ENCODE measurements at places on chromosomes 6 and 20.
A peak's percentile ranks its signal among the peaks of the same experiment; 100 is the strongest.

DNA sequence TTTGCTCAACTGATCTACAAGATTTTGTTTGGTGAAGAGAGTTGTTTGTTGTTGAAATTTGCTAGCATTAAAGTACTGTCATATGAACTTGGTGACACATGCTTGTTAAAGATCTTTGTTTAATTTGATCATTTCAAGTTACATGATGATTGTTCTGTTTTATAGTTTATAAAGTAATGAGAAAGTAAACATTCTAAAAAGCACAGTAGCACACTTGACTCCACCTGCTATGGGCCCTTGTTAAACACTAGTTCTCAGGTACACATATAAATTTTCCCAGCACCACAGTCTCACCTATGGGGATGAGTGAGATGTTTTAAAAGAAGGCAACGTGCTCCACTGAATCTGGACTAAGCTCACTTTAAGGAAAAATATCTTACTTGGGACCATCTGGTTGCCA, 14.1 kb downstream of the MCHR2 start:
- DNase-seq = no peak

DNA sequence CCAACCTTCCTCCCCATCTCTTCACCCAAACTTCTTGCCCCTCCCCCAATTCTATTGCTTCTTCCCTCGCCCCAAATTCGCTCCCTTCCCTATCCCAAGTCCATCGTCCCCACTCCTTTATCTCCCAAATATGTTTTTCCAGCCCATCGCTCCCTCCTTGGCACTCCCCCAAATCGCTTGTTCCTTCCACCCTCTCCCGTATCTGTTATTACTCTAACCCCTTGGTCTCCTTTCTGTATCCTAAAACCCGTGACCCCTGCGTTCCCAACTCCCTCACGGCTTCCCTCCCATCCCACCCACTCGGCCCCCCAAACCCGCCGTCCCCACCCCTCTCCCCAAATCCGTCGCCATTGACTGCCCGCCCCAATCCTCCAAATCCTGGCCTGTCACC, 584 bp downstream of the MTCH1 start:
- DNase-seq = no peak

DNA sequence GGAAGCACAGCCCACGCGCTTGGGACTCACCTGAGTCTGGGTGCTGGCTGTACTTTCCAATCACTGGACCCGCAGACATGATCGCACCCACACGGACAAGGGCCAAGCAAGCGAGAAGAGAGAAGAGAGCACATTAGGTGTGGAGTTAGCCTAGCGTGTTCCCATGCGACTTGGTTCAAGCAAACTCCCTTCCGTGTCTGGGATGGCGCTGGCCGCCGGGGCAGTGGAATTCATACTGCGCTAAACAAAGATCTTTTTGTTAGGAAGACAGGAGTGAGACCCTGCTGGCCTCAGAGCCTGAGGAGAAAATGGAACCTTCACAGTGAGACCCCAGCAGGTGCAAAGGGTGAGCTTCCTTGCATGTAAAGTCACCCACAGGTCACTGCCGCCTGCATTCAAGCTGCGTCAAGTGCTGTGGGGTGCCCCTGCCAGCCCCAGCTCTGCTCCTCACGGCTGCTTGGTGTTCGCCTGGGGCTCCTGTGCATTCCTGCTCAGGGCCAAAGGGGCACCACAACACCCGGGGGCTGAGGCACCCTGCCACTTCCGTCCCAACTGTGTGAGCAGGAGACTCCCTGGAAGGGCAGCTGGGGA, 26.4 kb downstream of the PSMG4 start:
- no peak for DNase-seq

DNA sequence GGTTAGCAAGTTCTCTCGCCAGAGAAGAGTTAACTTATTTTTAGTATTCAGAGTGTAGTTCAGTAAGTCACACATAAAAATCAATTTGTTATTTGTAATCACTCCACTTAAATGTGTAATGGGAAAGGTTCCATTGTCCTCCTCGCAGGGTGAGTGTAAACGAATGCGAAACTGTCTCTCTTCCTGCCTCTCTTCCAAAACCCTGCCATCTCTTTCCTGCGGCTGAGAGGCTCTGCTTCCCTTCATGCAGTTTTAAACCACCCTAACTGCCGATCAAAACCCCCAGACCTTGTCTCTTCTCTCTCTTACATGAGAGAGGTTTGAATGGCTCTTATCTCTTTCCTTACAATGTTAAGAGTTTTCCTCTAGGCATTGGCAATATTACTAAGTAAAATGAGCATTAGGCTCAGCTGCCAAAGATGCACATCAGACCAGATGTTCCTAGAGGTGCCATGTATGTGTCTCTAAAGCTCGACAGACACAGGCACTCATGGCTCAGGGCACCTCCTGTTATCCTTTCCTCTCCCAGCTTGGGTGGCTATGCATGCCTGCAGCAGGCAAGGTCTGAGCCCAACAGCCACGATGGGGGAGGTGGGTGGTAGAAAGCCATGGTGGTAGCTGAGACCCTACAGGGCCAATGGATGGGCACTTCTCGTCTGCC, 91.2 kb downstream of the JARID2 start:
- DNase-seq = no peak

- no peak for DNase-seq
Measured at GRCh38 chr6:13438126-13438525, 49.3 kb downstream of the GFOD1 start.

DNA sequence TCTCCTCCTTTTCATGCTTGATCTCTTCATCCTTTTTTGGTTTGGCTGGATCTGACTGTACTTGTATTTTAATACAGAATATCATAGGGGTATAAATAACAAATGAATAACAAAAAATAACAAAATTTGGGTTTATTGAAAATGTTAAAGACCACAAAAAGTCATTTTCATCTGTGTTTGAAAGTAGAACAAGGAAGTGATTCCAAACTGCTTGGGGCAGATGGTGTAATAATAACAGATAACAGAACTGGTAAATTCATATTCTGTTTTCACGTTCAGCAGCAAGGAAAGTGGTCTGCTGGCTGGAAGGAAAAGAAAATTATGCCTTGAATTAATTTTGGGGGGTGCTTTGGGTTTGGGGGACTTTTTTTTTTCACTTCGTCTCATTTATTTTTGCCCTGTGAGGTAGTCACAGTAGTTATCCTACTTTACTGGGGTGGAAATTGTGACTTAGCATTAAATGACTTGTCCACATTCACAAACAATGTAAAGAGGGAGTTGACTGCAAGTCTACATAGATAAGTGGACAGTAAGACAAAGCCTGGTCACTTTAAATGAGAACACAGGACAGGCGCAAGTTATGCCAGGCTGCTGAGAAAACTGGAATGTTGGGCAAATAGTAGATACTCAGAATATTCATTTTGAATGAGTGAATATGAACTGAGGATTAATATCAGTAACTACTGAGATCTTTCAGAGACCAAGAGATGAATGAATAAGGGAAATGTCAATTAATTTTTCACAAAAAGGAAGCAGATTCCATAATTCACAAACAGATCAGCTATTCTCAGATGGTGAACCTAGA, 193.9 kb upstream of the CITED2 start:
- no peak for DNase-seq

DNA sequence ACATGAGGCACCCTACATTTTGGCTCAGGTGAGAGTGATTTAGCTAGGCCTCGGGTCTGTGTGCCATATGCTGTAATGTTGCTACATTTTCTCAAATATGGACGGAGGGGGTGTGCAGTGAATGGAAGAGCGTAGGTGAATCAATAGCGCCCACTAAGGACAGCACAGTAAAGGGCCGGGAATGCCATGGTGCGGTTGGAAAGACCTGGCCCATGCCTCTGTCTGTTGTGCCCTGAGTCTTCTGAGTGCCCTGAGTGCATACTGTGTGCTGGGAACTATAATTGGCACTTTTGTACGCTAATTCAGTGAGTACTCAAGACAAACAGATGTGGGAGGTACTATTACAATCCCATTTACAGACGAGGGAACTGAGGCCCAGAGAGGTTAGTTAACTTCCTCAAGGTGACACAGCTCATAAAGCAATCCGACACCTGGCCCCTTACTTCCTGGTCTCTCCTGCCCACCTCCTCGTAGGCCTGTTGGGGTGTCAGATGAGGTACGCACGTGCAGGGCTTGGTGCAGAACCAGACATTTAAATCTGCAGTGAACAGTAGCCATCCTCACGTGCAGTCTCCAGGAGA, 17.3 kb downstream of the SLC22A1 start:
- no peak for DNase-seq

- DNase-seq = no peak
Measured at GRCh38 chr6:169692516-169692915, 9.3 kb downstream of the WDR27 start.

- DNase-seq = no peak
Measured at GRCh38 chr6:39787322-39787721, 4.9 kb upstream of the DAAM2 start.

DNA sequence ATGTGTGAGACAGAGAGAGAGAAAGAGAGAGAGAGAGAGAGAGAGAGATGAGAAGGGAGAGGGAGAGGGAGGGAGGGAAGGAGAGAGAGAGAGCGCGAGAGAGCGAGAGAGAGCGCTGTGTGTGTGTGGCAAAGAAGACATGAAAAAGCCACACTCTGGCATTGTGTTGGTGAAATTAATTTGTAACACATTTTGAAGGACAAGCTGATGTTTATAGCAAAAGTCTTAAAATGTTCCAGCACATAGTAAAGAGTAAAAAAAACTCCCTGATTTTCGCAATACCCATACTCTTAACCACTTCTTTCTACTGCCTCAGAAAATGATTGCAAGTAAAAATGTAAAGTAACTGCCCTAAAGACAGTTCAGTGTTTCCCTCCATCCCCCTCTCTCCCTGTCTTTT, 56.7 kb downstream of the SLC22A1 start:
- DNase-seq = no peak

- DNase-seq = peak; percentile 16
Measured at GRCh38 chr6:16129623-16130401, 926 bp downstream of the MYLIP start.

DNA sequence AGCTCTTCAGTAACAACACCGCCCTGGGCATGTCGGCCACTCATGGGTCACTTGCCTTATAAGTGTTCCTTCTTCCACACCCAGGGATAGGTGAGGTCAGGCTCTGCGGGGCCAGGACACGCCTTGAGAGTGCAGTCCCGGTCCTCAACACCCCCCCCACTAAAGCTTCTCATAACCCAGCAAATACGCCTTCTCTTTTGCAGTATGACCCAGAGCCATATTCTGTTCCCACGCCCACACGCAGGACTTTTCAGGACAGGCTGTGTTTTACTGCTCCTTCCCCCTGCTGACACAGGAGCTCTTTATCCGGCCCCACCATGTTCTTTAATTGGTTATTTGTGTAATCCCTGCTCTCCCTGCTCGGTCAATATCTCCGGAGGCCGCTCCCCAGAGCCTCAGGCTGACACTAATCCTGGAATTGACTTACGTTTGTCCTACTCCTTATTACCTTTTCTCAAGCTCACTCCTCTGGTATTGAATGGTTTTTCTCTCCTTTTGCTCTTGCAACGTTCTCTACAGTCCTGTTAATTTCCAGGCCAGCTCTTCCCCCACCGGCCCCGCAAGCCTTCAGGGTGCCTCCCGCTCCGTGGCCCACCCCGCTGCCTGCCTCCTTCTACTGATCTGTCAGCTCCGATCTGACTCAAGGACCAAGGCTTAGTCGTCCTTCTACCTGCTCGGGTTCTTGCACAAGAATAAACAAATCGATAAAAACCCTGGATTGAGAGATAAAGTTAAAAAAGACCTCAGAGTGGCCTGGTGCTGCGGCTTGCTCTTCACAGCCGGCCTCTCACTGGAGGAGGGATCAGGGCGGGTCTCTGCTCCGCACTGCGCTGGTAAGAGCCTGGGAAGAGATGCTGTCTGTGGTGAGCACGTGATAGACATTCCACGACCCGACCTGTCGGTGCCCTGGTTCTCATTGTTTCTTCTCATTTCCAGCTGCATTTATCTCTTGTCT, 357.5 kb downstream of the ZFAND3 start:
- DNase-seq = no peak

DNA sequence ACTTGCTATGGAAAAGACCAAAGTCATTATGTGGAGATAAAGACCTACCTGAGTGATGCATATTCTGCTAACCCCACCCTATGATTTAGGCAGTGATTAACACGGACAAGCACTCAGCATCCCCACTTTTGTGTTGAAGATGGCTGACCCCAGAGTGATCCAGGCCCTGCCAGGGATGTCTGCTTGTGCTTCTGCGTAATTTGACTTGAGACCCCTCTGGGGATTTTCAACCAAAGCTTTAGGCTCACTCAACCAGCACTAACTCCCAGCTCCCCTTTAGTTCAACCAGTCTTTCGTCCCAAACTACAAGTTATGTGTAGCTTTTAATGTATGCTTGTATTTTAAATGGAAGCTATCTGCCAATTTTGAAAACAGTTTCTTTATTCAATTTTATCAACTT, 538.0 kb upstream of the ID4 start:
- no peak for DNase-seq

DNA sequence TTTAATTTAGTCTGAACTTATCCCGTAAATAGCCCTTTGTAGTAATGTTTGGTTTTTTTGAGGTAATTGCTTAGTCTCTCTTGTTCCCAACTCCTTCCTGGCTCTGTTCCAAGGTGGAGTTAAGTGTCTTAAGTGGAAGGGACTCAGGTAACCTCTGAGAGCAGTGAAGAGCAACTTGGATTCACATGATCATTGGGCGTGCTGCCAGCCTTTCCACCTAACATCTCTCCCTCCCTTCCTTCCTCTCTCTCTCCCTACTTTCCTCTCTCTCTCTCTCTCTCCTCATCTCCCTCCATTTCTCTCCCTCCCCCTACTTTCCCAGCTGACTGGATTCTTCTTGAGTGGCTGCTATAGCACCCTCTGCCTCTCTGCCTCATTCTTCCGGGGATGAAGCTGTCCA, 232.9 kb upstream of the SASH1 start:
- no peak for DNase-seq

GRCh38 chr6:139186692-139187091, 51.8 kb downstream of the HECA start:
- no peak for DNase-seq

DNA sequence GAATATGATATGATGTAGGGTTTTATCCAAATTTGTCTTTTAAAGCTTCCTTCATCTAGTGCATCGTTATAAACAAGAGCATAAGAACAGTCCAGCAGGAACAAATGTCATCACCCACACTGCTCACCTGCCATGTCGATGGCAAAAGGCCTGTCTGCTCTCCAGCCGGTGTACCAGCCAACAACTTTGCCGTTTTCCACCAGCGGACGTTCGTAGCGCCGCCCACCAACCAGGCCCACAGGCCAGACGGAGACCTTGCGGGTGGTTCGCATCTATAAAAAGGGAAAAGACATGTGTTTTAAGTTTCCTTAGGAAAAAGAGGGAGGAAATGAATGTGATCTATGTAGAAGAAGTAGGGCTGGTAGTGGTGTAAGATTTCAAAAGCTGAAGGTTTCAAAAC, 62.9 kb downstream of the B3GAT2 start:
- DNase-seq = no peak

DNA sequence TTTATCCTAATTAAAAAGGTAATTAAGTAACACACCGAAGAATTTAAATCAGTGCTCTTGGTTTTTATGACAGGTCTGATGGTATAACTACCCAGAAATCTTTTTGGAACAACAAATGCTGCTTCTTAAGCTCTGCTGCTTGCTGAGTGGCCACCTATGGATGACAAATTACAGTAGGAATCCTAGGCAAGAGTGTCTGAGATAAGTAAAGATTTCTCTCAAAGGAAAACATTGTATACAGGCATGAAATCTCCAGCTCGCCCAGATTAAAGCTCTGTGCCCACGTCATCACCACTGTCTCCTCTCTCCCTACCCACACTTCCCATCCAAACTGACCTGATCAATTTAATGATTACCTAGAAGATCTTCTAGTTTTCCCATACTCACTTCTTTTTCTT, 1083.0 kb upstream of the MAP3K7 start:
- no peak for DNase-seq

GRCh38 chr6:3912361-3913076, 63.3 kb downstream of the FAM50B start:
- DNase-seq = peak; percentile 53

- DNase-seq = peak; percentile 25
Measured at GRCh38 chr6:2237001-2237400, 8.4 kb downstream of the GMDS start.

Data from kidney capillary endothelial cell (primary cell).